ENCODE measurements at places on chromosomes 12 and 14.

GRCh38 chr14:61188978-61189808 is 91.9 kb downstream of the TMEM30B start:
- no peak overlapping the region for H3K4me3 ChIP-seq
- H3K27me3 ChIP-seq = peaks cover 8% of the 10 kb centered on the region
- no peak overlapping the region for H3K27ac ChIP-seq

GRCh38 chr12:95085612-95086011 is 12.2 kb upstream of the NR2C1 start:
- DNase-seq = no peak
- no peaks in the 10 kb centered on the region for H3K36me3 ChIP-seq
- H3K4me3 ChIP-seq = no peak overlapping the region
- no peaks in the 10 kb centered on the region for H3K4me1 ChIP-seq

DNA sequence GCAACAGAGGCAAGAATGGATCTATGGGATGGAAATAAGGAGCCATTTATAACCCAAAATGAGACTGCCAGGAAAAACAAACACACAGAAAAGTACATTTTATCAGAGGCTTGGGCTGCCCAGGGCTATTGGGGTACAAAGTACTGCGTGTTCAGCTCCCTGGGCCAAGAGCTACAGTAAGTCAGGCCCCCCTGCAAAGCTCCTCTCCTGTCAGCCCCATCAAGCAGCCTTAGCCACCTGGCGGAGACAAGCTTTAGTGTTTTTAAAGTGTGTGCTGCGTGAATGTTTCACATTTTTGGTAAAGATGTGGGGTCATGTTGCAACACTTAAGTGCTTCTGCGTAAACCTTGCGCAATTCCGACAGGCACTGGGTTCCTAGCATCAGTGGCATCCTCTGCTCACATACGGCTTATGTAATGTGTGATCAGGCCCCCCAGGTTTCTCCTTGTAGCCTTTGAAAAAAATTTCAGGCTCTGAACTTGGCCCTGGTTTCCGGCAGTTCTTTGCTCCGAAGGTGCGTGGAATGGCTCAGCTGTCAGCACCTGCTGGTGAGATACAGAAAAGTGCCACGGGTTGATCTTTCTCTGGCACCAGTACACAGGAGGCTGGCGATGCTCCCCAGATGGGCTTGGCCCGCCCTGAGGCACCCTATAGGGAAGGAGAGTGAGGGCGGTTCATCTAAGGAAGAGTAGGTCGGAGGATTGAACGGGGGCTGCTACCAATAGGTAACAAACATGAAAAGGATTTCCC is 198.7 kb upstream of the EEA1 start:
- DNase-seq = no peak
- H3K27me3 ChIP-seq = no peaks in the 10 kb centered on the region
- H3K4me1 ChIP-seq = no peaks in the 10 kb centered on the region
- H3K27ac ChIP-seq = no peak overlapping the region
- H3K4me3 ChIP-seq = no peak overlapping the region

DNA sequence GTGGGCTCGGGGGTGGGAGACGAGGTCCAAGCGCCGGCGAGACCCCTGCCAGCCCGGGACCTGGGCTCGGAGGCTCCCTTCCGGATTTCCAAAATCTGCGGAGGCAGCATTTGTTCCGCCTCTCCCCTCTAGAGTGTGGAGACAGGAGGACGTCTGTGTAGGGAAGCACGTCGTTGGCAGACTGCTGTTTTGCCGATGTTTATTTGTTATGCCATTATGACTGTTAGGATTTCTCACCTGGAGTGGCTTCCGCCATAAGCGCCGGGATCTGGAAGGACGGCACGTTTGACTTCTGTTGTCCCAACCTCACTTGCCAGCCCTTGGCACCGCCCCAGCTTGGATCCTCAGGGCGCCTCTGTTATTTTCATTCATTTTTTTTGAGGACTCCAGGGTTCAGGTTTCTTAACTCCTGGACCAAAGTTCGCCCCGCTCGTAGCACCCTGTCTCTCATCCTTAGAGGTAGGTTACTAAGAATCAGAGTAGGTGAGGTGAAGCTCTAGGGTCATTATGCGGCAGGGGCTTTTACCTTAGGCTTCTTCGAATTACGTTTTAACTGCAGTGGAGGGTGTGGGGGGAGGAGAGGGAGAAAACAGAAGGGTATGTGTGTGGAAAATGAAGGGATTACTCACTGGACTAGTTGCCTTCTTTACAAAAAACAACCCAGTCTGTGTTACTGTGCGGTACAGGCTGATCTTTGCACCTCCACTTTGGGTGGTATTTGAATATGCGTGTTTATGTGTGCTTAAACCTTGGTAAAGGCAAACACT is 547 bp upstream of the PYGL start:
- no peak for DNase-seq
- H3K4me1 ChIP-seq = peaks cover 12% of the 10 kb centered on the region
- H3K4me3 ChIP-seq = peak overlapping the region; percentile 51
- no peak overlapping the region for H3K27ac ChIP-seq

DNA sequence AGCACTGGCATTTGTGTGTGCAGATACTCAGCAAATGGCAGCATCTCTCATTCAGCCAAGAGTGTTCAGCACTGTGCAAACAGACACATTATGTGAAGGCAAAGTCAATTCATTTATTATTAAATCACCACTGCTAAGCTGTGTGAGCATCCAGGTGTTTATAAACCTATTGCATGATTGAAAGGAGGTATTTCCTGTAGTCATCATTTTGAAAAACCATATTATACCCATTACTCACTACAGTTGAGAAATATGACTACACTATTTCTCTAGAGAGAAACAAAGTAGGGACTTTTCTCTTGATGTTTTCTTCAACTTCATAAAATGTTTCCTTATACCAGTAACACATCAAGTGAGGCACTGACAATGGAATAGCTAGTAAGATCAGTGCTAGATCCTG is 13.7 kb downstream of the SPX start:
- peaks cover 10% of the 10 kb centered on the region for H3K27me3 ChIP-seq
- H3K36me3 ChIP-seq = no peaks in the 10 kb centered on the region
- no peaks in the 10 kb centered on the region for H3K4me1 ChIP-seq
- H3K4me3 ChIP-seq = no peak overlapping the region
- DNase-seq = no peak
- no peak overlapping the region for H3K27ac ChIP-seq

GRCh38 chr14:41062826-41063225 is 543.9 kb upstream of the LRFN5 start:
- no peak overlapping the region for H3K4me3 ChIP-seq
- H3K27me3 ChIP-seq = no peaks in the 10 kb centered on the region
- no peak for DNase-seq

DNA sequence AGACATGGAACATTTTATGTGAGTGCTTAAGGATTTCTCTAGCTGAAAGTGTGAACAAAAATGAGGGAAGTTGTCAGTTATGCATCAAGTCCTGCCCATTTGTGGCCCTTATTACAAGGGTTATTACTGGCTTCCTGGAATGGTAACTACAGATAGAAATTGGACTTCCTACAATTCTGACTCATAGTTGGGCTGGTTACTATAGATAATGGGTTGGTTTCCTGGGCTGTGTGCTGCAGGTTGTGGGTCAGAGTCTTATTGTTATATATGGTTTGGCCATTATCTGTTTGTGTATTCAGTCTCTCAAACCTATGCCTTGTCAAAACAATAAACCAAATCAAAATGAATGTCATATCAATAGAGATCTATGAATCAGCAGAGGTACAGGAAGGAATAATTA is 313.7 kb downstream of the ADAMTS20 start:
- H3K27me3 ChIP-seq = no peaks in the 10 kb centered on the region
- H3K36me3 ChIP-seq = no peaks in the 10 kb centered on the region
- H3K4me1 ChIP-seq = no peaks in the 10 kb centered on the region
- H3K4me3 ChIP-seq = no peak overlapping the region
- DNase-seq = no peak
- H3K27ac ChIP-seq = no peak overlapping the region
